Immature natural killer cell (primary cell): ENCODE measurements at places on chromosomes 3 and 15. TPM values are rescaled to one million over a fixed set of nuclear protein-coding genes. Genes with fewer than 3 reads are reported as not detected.

The IMPG2 gene
- polyA plus RNA-seq = 0.04 TPM

The CLDN1 gene
- polyA plus RNA-seq = not detected

The CSTA gene
- polyA plus RNA-seq = 4.1 TPM

The ATP13A5 gene
- not detected for polyA plus RNA-seq

- no peak for DNase-seq
These were observed 162.4 kb upstream of the GALNT15 start for GRCh38 chr3:16012086-16012485.

DNA sequence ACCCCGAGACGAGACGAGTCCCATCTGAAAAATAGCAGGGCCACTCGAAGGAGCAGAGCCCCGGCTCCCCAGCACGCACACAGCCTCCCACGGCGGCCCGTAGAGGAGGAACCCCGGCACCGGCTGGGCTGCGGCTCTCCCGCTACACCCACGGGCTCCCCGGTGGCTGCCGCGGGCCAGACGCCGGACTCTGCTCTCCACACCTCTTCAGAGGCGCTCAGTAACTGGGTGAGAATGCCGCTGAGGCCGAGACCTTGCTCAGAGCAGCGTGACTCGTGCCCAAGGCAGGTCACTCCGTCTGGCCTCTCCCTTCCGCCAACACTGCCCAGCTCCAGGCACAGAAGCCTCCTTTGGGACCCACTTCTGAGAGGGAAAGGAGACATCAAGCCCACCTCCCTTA lies 34.4 kb downstream of the TNK2 start:
- no peak for DNase-seq

- no peak for DNase-seq
These were observed 53.0 kb downstream of the NR1I2 start for GRCh38 chr3:119834754-119835370.

- DNase-seq = no peak
These were observed 47.2 kb downstream of the THBS1 start for GRCh38 chr15:39628144-39628508.

GRCh38 chr15:59594493-59594942 lies 17.1 kb upstream of the GCNT3 start:
- no peak for DNase-seq

GRCh38 chr15:85770096-85771041 lies 24.4 kb downstream of the KLHL25 start:
- DNase-seq = no peak

DNA sequence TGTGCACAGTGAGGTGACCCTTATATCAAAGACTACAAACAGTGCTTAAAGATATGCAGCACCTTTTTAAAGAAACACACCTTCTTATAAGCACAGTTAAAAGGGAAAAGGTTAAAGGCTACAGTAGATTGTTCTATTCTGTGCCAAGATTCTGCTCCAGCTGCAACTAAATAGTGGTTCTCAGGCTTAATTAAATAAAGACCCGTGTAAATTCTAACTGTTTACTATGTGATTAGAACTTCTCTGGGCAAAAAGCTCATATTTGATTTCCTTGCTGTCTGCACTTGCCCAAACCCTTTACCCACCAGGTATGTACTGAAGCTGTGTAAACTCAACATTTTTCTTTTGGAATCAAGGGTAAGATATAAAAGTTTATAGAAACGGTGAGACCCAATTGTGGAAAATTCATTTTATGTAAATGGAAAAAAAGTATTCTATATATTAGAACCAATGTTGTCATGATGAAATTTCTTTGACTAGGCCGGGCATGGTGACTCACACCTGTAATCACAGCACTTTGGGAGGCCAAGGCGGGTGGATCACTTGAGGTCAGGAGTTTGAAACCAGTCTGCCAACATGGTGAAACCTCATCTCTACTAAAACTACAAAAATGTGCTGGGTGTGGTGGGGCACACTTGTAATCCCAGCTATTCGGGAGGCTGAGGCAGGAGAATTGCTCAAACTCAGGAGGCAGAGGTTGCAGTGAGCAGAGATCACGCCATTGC lies 230.6 kb downstream of the MECOM start:
- DNase-seq = no peak

DNA sequence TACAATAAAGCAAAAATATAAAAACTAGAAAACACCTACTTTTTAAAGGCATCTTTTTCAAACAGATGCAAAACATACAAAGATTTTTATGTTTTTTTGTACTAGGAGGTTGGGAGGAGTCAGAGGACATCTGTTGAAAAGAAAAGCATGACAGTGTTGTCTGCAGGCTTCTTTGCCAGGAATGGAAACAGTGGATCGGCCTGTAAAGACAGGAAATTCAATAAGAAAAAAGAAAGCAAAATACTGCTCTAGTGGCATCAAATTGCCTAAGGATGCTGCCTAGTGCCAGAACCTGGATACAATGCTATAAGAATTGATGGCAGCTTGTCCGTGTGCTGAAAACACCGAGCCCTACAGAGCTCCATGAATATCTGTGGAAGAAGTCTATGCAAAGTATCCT lies 69.9 kb downstream of the TBC1D5 start:
- DNase-seq = no peak

- no peak for DNase-seq
These were observed 335.6 kb downstream of the NLGN1 start for GRCh38 chr3:173733029-173733652.

DNA sequence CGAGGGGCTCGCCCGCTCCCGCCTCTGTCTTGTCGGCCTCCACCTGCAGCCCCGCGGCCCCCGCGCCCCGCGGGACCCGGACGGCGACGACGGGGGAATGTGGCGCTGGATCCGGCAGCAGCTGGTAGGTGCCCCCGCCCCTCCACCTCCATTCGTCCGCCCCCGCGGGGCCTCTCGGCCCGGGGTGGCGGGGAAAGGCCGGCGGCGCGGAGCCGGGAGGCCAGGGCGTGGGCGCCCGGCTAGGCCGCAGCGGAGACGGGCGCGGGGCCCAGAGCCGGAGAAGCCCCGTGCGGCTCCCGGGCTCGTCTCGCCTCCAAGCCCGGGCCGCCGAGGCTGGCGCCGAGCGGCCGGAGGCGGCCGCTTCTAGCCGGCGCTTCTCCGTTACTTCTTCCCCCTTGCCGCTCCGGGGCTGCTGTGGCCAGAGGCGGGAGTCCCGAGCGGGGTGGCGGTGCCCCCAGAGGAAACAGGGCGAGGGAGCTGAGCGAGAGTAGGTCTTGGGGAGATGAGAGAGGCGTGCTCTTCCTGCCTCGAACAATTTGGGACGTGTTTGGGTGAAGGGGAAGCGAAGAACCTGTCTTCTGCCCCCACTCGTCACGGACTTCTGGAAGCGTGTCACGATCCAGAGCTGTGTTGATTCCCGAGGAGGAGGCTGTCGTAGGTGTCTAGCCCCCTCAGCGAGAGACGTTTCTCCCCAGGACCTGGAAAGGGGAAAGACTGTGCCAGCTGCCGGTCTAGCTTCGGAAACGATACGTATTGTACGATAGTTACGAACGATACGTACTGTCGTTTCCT lies 555 bp downstream of the ATP11B start:
- DNase-seq = peak; percentile 44

DNA sequence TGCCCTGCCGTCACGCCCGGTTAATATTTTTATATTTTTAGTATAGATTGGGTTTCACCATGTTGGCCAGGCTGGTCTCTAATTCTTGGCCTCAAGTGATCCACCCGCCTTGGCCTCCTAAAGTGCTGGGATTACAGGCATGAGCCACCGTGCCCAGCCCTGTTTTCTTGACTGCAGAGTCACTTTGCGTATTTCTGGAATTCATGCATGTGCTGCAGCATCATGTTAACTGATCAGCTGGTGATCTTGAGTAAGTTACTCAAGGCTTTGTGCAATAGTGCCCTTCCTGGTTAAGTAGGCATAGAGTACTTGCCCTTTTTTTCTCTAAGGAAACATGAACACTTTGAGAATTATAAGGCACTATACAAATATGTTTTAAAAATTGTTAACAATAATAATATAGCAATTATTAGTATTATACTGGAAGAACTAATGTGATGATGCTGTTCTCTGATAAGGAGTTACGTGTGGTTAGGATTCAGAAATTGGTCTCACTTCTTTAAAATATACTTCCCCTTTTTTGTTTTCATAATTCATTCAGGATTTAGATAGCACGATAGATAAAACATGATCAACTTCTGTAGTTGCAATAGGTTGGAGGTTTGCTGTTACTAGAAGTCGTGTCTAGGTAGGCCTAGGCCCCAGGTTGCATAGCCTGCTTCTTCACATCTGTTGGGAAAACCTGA lies 33.6 kb downstream of the GPR171 start:
- DNase-seq = no peak

DNA sequence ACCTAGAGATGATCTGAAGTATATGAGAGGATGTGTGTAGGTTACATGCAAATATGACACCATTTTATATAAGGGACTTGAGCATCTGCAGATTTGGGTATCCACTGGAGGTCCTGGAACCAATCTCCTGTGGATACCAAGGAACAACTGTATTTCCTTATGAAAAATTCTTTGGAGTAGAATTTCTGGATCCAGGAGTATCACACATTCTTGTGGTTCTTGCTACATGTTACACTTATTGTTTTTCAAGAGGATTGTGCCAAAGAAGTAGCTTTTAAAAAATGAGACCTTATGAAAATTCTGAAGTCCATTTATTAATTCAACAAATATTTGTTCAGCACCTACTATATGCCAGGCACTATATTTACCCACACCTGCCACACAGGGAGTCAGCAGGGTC lies 15.7 kb upstream of the TBC1D23 start:
- DNase-seq = no peak

- DNase-seq = peak; percentile 22
These were observed 186.7 kb downstream of the NSUN3 start for GRCh38 chr3:94249491-94250079.

DNA sequence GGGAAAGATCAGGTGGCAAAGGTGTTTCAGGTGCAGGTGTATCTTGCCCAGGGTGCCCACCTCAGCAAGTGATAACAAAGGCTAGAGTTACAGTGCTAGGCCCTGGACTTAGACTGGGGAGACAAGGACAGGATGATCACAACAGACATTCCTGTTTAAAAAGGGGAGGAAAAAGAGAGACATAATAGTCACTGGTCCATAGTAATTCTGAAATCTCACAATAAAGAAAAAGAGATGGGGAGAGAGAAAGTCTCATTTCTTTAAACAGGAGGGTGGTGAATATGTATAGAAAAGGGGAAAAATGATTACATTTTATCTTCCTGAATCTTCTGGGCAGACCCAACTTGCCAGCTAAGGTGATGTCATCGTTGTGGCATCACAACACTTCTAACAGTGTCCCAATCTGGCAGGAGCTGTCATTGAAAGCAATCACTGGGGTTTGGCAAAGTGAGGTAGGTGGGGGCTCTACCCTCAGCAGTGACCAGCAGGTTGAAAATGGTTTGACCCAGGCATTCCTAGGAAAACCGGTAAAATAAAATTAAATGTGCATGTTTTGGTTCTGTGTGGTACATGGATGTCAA lies 99.5 kb downstream of the ZNF621 start:
- no peak for DNase-seq

DNA sequence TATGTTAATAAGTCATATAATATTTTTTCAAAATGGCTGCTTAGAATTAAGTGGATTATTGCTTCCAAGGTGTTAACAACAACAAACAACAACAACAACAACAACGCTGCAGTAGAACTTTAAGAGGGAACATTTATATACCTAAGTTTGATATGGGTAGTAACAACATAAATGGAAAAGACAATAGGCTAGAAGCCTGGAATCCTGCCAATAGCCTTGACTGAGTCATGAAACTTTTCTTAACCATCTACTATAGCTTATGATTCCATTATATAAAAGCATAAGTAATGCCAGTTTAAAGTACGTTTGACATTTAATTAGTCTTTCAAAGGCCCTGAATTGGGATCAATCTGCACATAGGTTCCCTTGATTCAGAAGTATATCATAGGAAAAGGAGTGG lies 31.2 kb downstream of the SATB1 start:
- DNase-seq = no peak

DNA sequence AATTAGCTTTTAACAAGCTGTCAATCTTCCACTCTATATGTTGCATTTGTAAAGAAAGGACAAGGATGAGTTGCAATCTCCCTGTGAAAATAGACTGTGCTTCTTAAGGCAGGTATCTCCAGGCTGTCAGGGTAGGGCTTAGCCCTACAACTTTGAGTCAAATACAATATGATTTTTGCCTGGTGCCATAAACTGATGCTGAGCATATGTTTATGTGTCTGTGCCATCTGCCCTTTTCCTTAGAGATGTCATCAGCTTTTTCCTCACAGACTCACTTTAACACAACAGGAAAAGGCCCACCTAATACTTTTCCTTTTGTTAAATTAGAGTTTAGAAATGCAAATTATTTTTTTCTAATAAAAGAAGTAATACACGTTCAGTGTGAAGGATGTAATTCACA lies 548.3 kb downstream of the NLGN1 start:
- no peak for DNase-seq

GRCh38 chr3:50275996-50276761 lies 2.7 kb upstream of the LSMEM2 start:
- DNase-seq = no peak

DNA sequence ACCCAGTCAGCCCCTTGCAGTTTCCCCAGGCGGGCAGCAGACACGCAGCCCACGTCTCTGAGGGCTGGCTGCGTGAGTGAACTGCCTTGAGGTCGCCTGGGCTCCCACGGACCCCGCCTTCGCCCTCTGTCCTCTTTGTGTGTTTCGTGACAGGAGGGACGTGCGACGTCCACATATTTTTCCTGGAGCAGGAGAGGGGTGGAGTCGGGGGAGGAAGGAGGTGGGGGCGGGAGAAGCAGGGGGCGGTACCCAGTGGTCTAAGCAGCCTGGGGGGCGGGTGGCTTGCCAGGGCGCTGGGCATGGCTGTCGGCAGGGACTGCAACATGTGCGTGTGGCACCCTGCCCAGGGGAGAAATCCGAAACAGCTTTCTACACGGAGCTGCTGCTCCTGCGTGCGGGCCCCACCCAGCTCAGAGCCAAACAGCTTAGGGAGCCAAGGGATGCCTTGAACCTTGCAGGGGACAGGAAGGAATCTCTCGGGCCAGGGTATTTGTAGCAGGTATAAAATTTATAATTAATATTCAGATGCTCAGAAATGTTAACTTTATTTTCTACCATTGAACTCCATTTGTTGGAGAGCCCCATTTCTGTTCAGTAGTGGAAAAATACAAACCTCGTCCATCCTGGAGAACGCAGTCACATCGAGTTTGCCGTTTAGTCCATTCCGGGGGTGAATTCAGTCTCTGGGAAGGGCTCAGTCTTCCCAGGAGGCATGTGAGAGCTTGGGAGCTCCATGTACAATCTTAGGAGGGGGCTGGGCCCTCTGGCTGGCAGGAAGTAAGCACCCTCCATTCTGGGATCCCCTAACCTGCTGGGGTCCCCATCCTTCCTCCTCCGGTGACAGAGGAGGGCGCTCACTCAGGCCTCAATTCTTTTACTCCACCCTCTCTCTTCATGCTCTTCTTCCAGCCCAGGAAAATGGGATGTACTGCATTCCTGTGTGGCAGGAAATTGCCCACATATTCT lies 79.1 kb upstream of the MEF2A start:
- no peak for DNase-seq

GRCh38 chr3:183460081-183461055 lies 31.9 kb upstream of the MCF2L2 start:
- DNase-seq = no peak

GRCh38 chr15:83871808-83872559 lies 218.1 kb downstream of the ADAMTSL3 start:
- no peak for DNase-seq

DNA sequence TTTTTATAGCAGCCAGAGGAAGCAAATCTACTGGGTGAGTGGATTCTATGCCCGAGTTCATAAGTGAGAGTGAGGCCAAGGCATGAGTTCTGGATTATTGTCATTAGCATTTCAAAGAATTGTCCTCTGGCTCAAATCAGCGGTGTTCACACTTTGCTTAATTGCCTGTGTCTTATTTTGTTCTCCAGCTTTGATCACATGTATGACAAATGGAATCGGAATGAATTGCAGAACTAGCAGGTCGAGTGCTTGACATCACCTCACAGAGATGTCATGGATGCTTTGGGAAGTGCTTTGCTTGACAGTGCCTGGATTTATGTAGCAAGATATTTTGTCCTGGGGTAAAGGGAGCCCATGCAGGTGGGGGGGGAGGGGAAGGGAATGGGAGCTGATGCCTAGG lies 68.0 kb downstream of the SH3GL3 start:
- no peak for DNase-seq
